Keratinocyte (primary cell): ENCODE measurements at places on chromosomes 5 and 9. TPM values are rescaled to one million over a fixed set of nuclear protein-coding genes. Genes with fewer than 3 reads are reported as not detected.

GRCh38 chr9:115456515-115456914 is 338.6 kb upstream of the TNC start:
- H3K4me3 ChIP-seq: no peak overlapping the region
- H3K27ac ChIP-seq: no peak overlapping the region
- no peaks in the 10 kb centered on the region for H3K4me1 ChIP-seq
- no peak for DNase-seq
- no peaks in the 10 kb centered on the region for H3K27me3 ChIP-seq
- H3K36me3 ChIP-seq: no peaks in the 10 kb centered on the region

GRCh38 chr5:21672911-21673310 is 1180.2 kb downstream of the CDH12 start:
- no peaks in the 10 kb centered on the region for H3K4me1 ChIP-seq
- no peak for DNase-seq
- H3K27ac ChIP-seq: no peak overlapping the region
- H3K36me3 ChIP-seq: no peaks in the 10 kb centered on the region

ZNF354C gene
- 1.8 to 2.7 TPM (median 2.4 TPM) in 3 replicates for polyA plus RNA-seq

PTPN3 gene
- polyA plus RNA-seq: 15.9 to 20.6 TPM (median 19.9 TPM) in 3 replicates

LHFPL2 gene
- polyA plus RNA-seq: 9.6 to 12.3 TPM (median 11.4 TPM) in 3 replicates
